ENCODE measurements at places on chromosomes 4 and X. TPM values are rescaled to one million over a fixed set of nuclear protein-coding genes. Genes with fewer than 3 reads are reported as not detected.

Gene PLP2
- total RNA-seq = 12.9 TPM

DNA sequence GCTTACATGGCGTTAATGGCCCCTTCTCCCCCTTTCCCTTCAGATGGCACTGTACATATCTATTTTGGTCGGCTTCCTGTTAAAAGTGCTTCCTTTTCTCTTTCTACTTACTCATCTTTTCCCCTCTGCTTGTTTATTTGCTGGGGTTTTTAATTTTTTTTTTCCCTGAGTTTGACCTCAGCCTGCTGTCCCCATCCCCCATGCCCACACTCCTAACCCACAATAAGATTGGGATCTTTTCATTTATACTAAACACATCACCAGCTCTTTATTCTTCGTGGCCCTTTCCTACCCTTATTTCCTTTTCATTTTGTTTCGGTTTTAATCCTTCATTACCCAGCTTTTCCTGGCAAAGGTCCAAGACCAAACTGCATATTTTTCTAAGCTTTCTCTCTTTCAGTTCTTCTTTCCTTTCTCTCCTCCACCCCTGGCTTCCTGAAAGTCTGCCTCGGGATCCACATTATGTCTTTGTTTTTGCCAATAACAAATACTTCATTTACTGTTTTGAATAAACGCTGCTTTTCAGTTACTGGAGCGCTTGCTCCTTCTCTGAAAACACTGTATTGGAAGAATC is 152.0 kb upstream of the USP9X start:
- no peak for DNase-seq
- H3K36me3 ChIP-seq = peaks cover 5% of the 10 kb centered on the region
- H3K4me3 ChIP-seq = no peak overlapping the region
- peaks cover 11% of the 10 kb centered on the region for H3K4me1 ChIP-seq
- peak overlapping the region; percentile 82 for H3K27ac ChIP-seq

DNA sequence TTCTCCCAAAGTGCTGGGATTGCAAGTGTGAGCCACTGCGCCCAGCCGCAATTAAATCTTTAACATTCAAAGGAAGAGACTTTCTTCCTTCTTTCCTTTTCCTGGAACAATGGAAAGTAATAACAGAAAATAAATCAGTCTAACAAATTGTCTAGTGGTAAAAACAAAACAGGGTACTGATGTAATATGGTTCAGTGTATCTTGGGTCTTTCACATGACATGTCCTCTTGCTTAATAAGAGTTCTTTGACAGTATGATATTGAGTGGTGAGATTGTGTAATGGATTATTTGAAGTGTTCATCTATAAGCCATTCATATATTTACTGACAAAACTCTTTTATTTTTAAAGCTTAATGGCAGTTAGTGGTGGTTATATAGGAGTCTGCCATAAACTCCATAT is 256.6 kb downstream of the SPRY1 start:
- peaks cover 4% of the 10 kb centered on the region for H3K27me3 ChIP-seq
- no peak overlapping the region for H3K27ac ChIP-seq

DNA sequence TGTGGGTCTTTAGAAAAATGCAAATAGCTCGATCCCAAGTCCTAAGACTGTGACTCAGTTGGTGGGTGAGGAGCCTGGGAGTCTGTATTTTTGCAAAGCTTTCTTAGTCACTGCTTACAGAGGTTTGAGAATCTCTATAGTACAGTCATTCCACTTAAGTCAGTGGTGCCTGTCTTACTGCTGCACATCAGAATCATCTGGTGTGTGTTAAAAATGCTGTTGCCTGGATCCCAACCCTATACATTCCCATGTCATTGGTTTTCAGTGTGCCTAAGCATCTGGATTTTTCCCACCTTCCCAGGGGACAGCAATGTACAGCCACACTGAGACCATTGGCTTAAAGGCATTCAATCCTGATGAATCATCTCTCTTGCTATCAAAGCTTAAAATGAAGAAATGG is 21.0 kb upstream of the GEMIN8 start:
- no peak overlapping the region for H3K4me3 ChIP-seq
- H3K36me3 ChIP-seq = no peaks in the 10 kb centered on the region
- no peaks in the 10 kb centered on the region for H3K4me1 ChIP-seq
- no peak for DNase-seq
- H3K27me3 ChIP-seq = no peaks in the 10 kb centered on the region
- no peak overlapping the region for H3K27ac ChIP-seq

Gene AFM
- total RNA-seq = not detected

- no peaks in the 10 kb centered on the region for H3K27me3 ChIP-seq
- H3K4me1 ChIP-seq = peaks cover 12% of the 10 kb centered on the region
- no peak overlapping the region for H3K4me3 ChIP-seq
- H3K27ac ChIP-seq = no peak overlapping the region
Observed at GRCh38 chr4:80611678-80611979, 276.1 kb downstream of the CFAP299 start.

DNA sequence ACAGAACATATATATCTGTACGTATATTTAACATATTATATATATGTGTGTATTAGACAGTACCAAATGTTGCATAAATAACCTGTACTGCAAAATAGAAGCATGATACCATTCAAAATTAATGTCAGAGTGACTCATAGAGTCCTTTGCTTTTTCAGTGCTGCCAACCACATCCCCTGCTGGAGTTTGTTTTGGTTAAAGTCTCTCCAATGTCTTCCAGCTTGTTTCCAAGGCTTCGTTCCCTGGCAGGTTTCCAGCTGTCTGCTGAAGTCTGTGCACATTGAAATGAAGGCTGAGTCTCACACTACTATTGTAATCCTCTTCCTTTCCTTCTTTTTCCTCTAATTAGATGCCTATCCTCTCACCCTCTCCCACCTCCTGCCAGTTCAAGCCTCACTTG is 14.9 kb downstream of the NRK start:
- H3K27ac ChIP-seq = no peak overlapping the region
- no peak overlapping the region for H3K4me3 ChIP-seq
- no peaks in the 10 kb centered on the region for H3K4me1 ChIP-seq
- H3K36me3 ChIP-seq = no peaks in the 10 kb centered on the region
- no peak for DNase-seq
- H3K27me3 ChIP-seq = no peaks in the 10 kb centered on the region

Gene NWD2
- not detected for total RNA-seq

GRCh38 chrX:50712777-50713176 is 101.2 kb downstream of the SHROOM4 start:
- H3K4me1 ChIP-seq = peaks cover 49% of the 10 kb centered on the region
- peaks cover 3% of the 10 kb centered on the region for H3K36me3 ChIP-seq
- H3K27ac ChIP-seq = peak overlapping the region; percentile 80

- peaks cover 19% of the 10 kb centered on the region for H3K4me1 ChIP-seq
- no peaks in the 10 kb centered on the region for H3K27me3 ChIP-seq
- DNase-seq = no peak
- peaks cover 58% of the 10 kb centered on the region for H3K36me3 ChIP-seq
- H3K4me3 ChIP-seq = no peak overlapping the region
Observed at GRCh38 chr4:153618833-153619232, 65.2 kb upstream of the TLR2 start.

- no peak for DNase-seq
- H3K27ac ChIP-seq = no peak overlapping the region
- no peaks in the 10 kb centered on the region for H3K36me3 ChIP-seq
- peaks cover 7% of the 10 kb centered on the region for H3K4me1 ChIP-seq
- H3K27me3 ChIP-seq = no peaks in the 10 kb centered on the region
Observed at GRCh38 chr4:102196221-102196620, 149.1 kb downstream of the SLC39A8 start.

Gene DOCK11
- total RNA-seq = 12.5 TPM

- no peaks in the 10 kb centered on the region for H3K27me3 ChIP-seq
- peaks cover 7% of the 10 kb centered on the region for H3K4me1 ChIP-seq
- no peak overlapping the region for H3K4me3 ChIP-seq
- no peaks in the 10 kb centered on the region for H3K36me3 ChIP-seq
Observed at GRCh38 chrX:13647709-13648212, 5.2 kb upstream of the TCEANC start.

Gene PCDH19
- total RNA-seq = 2.1 TPM

DNA sequence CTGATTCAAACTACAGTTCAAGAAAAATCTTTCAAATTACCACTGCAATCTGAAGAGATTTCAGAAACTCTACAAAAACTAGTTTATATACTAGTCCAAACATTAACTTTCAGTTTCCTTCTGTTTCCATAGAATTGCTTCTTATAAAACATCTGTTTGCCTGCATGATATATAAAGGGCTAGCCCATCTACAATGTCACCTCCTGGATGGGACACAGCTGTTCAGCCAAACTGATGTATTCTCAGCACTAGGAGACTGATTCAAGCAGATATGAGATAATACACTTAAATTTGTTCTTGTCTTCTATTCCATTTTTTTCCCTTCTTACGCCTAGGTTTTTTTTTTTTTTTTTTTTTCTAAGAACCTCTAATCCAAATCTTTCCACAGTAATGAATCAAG is 1569.7 kb upstream of the IGFBP7 start:
- H3K27me3 ChIP-seq = no peaks in the 10 kb centered on the region
- peaks cover 22% of the 10 kb centered on the region for H3K4me1 ChIP-seq
- H3K27ac ChIP-seq = no peak overlapping the region

Gene PDGFRA
- total RNA-seq = 3.3 TPM

- no peak for DNase-seq
- peaks cover 10% of the 10 kb centered on the region for H3K4me1 ChIP-seq
- H3K27ac ChIP-seq = no peak overlapping the region
Observed at GRCh38 chr4:78796526-78796925, 20.4 kb downstream of the BMP2K start.

DNA sequence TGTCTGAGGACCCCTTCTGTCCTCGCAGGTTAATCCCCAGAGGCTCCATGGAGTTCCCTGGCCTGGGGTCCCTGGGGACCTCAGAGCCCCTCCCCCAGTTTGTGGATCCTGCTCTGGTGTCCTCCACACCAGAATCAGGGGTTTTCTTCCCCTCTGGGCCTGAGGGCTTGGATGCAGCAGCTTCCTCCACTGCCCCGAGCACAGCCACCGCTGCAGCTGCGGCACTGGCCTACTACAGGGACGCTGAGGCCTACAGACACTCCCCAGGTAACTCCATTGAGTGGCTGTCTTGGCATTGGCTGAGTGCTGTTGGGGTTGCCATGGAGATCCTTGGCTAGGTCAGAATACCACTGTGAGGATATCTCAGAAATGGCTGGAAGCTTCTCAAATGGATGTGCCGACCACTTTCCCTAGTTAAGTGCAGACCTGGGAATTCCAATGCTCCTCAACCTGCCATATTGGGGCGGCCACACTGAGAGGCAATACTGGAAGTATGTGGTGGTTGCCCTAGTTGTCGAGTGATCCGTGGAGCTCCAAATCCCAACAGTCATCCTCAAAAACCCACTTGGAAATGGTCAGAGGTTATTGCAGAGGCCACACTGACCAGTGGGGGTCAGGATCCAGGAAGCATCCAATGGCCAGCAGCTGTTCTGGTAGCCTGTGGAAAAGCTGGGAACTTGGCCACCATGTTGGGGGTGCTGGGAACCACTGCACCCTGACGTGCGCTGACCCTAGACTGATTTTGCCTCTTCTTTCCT is 4.9 kb downstream of the GATA1 start:
- H3K4me3 ChIP-seq = no peak overlapping the region
- DNase-seq = no peak
- H3K27ac ChIP-seq = no peak overlapping the region
- no peaks in the 10 kb centered on the region for H3K4me1 ChIP-seq
- H3K36me3 ChIP-seq = no peaks in the 10 kb centered on the region

Gene SPANXD
- not detected for total RNA-seq

DNA sequence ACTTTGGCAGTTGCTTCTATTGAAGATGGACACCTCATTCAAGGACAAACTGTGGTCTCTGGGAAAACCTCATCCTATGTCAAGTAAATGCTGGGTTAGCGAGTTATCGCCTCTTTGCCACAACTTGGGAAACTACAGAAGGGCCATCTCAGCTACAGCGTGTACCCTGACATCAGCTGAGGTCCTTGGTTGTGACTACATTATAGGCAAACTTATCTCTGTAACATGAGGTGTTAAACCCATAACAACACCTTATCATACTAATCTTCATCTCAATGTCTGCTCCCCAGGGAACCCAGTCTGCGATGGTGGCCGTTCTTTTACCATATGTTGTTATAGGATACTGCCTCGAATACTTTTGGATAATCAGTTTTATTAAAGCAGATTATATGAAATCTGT is 1862.7 kb downstream of the STIM2 start:
- H3K27ac ChIP-seq = no peak overlapping the region
- no peaks in the 10 kb centered on the region for H3K27me3 ChIP-seq
- peaks cover 13% of the 10 kb centered on the region for H3K4me1 ChIP-seq
- H3K36me3 ChIP-seq = no peaks in the 10 kb centered on the region
- DNase-seq = no peak
- no peak overlapping the region for H3K4me3 ChIP-seq

Gene KIAA1210
- not detected for total RNA-seq

DNA sequence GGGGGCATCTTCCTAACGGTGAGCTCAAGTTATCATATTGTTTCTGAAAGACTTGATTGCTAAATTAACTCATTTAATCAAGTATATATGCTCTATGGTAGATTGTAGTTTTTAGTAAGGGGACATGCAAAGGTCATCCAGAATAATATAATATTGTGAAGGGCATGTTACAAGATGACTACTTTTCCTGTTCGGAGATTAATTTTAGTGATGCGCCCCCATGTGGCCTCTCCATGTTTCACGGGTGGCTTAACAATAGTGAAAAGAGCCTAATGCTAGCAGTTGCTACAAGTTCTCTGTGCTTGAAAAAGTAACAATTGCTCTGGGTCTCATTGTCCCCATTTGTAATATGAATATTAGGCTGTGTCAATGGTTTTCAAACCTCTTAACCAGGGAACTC is 12.2 kb downstream of the SMPX start:
- no peaks in the 10 kb centered on the region for H3K36me3 ChIP-seq
- H3K4me3 ChIP-seq = no peak overlapping the region
- peak; percentile 25 for DNase-seq

Gene ADH6
- not detected for total RNA-seq

Gene ASB9
- total RNA-seq = 0.11 TPM

DNA sequence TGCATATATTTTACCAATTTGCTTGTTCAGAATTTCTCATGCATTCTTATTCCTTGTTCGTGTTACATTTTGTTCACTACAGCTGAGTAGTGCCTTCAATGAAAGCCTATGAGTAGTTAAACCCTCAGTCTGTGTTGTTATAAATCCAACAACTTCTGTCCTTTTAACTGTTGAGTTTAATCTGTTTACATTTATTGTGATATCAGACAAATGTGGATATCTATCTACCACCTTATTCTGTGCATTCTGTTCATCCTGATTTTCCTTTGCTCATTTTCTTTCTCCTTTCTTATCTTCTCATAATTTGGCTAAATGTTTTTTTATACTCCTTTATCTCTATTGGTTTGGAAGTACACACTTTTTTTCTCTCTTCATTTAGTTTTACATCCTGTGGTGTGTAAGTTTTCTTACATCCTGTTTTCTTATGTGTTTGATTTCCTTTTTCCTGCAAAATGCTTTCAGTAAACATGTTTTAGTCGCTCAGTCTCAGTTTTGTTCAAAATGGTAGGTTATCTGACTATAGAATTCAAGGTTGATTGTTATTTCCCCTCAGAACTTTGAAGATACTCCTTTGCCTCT is 54.2 kb downstream of the CASP6 start:
- DNase-seq = no peak
- H3K27ac ChIP-seq = no peak overlapping the region
- peaks cover 13% of the 10 kb centered on the region for H3K36me3 ChIP-seq
- H3K4me3 ChIP-seq = no peak overlapping the region
- H3K27me3 ChIP-seq = no peaks in the 10 kb centered on the region

Gene TLR8
- total RNA-seq = not detected
